Naive B cell (primary cell): ENCODE measurements at places on chromosomes 4 and X. TPM values are rescaled to one million over a fixed set of nuclear protein-coding genes. Genes with fewer than 3 reads are reported as not detected.

The DCHS2 gene
- polyA plus RNA-seq, result 0.21 TPM

The CORIN gene
- polyA plus RNA-seq, result not detected

The OCIAD2 gene
- 156 TPM for polyA plus RNA-seq

The SYP gene
- polyA plus RNA-seq, result not detected

The AMELX gene
- not detected for polyA plus RNA-seq

The WNK3 gene
- 0.34 TPM for polyA plus RNA-seq

The SLC9B1 gene
- 6.4 TPM for polyA plus RNA-seq
